ENCODE measurements at places on chromosomes 16 and 17.

DNA sequence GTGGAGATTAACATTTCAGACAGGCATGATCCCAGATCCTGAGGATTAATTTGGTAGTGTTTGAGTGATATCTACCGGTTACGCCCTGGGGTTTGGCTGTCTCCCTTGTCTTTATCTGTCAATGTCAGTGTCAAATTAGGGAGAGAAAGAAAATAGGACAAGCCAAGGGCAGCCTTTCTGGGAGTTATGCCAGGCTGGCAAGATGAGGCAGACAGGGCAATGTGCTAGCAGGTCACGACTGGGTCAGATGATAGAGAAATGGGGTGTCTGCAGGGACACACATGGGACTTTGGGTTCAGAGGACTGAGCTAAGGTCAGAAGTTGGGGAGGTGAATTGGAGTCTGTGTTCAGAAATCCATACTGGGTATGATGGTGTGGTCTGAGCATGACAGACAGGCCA, 27.4 kb upstream of the LYRM9 start:
- DNase-seq, result no peak

DNA sequence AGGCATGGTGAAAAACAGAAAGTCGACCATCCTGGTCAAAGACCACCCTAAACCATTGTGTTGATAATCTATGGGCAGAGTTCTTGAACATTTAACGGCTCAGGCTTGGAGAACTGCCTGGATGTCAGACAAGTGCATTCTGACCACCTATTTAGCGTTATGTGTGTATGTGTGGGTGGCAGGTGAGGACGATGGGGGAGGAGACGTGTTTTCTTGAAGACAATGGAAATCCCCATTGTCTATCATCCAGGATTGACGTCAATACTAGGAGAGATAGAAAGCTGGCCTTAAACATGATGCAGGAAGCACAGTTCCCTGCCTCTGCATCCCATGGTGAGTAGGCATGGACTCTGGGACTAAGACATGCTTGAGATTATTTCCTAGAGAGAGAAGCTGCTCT, 157.4 kb upstream of the MAF start:
- no peak for DNase-seq

DNA sequence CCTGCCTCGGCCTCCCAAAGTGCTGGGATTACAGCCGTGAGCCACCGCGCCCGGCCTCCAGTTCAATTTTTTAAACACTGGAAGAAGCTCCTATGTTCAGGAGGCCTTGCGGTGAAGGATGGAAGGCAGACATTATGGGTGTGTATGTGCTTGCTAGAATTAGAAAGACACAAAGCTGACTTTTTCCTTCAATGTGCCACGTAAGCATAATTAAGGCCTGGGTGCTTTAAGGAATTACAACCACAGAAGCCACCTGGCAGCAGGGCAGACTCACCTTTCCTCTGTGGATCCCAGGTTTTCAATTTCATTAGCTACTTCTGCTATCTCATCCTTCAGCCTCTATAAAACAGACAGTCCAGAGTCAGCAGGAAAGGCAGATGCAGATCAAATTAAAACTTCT, 74.2 kb downstream of the CYTH1 start:
- DNase-seq, result no peak

- no peak for DNase-seq
Measured at GRCh38 chr17:8137645-8138373, 13.9 kb upstream of the HES7 start.

- no peak for DNase-seq
Measured at GRCh38 chr17:80652756-80653330, 108.2 kb downstream of the RPTOR start.

DNA sequence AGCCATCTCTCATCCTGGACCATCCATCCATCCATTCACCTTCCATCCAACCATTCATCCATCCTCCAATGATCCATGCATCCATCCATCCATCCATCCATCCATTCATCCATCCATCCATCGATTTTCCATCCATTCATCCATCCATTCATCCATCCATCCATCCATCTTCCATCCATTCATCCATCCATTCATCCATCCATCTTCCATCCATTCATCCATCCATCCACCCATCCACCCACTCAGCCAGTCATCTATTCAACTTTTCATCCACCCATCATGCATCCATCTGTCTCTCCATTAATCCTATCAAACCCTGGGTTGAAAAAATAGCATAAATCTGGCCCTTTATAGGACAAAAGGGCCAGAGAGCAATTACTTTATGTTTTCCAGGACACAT, 158.3 kb upstream of the WSCD1 start:
- no peak for DNase-seq
